Right forelimb (tissue), 1 donor: ENCODE measurements at places on chromosomes 1 and 21.

DNA sequence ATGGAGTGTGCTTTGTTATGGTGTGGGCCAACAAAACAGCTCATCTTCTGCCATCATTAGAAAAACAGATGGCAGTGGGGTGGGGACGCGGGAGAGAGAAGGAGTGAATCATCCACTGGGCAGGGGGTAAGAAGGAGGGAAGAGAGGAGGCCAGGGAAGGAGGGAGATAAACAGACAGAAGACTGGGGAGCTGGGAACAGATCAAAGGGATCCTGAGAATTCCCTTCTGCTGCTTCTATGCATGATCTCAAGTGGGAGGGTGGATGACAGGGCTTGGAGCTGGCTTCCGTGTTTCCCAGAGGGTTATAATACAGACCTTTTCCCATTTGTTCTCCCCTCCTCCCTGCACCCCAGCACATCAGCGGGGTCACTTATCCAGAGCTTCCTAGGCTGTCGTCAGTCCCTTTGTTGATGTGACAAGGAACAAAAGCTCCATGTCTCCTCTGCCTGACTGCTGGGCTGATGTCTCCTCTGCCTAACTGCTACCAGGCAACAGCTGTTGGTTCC lies 338.6 kb downstream of the PAPPA2 start:
- peak; percentile 65 for DNase-seq

DNA sequence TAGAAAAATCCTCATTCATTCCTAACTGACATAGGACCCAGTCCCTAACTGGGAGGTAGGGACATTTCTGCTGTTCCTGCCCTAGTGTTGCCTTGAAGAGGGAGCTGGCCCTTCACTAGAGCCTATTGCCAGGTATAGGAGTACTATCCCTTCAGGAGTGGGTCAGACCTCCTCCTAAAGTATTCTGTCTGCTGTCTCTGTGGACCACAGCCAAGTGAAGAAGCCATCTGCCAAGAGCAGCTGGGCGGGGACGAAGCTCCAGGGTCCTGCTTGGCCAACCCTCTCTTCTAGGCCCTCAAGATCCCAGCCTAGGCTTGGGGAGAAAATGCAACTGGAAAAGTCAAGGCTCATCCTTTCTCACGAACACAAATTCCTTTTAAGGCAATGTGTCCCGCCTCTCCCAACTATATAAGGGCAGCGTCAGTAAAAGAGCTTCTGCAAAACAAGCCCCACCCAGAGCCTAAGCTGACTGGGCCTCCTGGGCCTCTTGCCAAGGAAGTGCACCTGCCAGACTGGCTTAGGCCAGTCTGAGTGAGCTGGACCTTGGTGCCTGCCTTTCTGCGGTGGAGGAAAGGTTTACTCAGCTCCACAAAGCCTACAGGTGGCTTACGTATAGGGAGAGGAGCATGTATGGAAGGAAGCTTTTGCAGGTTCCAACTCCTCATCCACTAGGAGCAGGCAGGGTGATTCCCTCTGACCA lies 638 bp upstream of the TUFT1 start:
- peak; percentile 75 for DNase-seq

DNA sequence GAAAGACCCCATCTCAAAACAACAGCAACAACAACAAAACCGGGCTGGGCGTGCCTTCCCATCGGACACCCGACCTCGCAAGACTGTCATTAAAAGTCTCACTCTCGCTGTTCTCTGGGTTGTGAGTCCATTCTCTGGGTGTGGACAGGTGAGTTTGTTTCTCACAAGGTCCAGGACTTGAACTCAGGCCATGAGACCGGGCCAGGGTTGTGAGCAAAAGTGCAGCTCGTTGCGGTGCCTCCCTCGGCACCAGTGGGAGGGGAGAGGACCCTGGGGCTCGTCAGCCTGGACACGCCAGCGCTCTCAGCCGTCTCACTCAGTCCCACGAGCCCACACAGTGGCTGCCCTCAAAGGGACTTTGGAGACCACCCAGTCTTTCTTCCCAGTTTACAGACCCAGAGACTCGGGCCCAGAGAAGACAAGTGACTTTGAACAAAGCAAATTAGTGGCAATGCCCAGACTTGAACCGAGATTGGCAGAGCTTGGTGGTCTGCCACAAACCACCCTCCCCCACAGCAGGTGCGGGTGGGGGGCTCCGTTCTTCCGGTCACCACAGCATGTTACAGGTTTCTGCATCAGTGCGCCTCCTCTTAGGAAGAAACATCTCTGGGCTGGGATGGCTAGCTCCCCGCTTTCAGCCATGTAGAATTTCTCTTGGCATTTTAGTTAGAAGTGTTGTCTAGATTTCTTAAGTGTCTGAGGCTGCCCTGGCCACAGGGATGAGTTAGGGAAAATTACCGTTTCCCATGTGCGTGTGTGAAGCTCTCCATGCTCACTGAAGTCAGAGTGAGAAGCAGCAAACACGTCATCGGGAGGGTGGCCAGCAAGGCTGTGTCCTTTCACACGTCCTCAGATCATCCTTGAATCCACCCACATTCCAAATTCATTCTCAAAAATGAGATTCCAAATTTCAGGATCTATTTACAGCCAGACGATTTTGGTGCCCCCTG lies 28.3 kb downstream of the LRRC3 start:
- DNase-seq, result no peak

GRCh38 chr1:45557422-45557944 lies 6.9 kb downstream of the AKR1A1 start:
- DNase-seq, result no peak

- no peak for DNase-seq
These were observed 16.6 kb downstream of the STX12 start for GRCh38 chr1:27789540-27790041.

- no peak for DNase-seq
These were observed 11.1 kb downstream of the QSOX1 start for GRCh38 chr1:180165509-180166435.

DNA sequence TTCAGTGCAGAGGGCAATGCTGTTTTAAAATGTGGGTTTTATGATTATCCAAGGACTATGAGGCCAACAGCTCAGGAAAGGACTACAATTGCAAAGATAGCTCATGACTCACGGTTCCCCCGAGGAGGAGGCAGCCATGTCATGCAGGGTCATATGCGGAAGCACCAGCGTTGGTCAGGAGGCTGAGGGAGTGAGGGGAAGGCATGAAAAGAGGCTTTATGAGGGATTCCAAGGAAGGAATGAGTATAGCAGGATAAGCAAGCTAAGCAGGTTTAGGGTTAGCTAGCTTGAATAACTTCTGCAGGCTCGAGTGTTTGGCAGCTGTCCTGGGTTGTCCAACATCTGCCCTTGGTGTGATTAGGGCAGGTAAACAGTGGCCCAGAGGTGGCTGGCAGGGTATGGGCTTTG lies 495.1 kb downstream of the SETD4 start:
- DNase-seq, result no peak

GRCh38 chr1:86750530-86750929 lies 46.2 kb downstream of the SH3GLB1 start:
- no peak for DNase-seq

DNA sequence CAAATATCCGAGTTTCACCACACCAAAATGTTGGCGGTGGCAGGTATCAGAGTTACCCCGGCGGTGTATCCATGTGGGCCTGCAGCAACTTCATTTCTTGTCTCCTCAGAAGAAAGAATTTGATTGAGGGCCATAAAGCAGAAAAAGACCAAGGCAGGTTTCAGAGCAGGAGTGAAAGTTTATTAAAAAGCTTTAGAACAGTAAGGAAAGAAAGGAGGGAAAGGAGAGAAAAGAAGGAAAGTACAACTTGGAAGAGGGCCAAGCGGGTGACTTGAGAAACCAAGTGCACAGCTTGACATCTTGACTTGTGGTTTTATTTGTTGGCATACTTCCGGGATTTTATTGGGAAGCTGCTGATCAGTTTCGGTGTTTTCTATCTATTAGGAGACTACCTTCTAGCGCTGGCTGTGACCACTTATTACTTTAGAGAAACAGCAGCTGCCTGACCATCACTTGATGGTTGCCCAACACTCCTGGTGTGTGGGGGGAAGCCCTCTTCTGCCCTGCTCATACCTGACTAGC lies 75.5 kb upstream of the RAB3GAP2 start:
- DNase-seq, result no peak

GRCh38 chr1:163877016-163877415 lies 555.3 kb downstream of the NUF2 start:
- no peak for DNase-seq
